ENCODE measurements at places on chromosomes 3 and 15. TPM values are rescaled to one million over a fixed set of nuclear protein-coding genes. Genes with fewer than 3 reads are reported as not detected.

GRCh38 chr3:81521855-81522254, 239.6 kb downstream of the GBE1 start:
- no peak for DNase-seq

- DNase-seq = no peak
Measured at GRCh38 chr15:63877713-63878271, 44.0 kb upstream of the HERC1 start.

DNA sequence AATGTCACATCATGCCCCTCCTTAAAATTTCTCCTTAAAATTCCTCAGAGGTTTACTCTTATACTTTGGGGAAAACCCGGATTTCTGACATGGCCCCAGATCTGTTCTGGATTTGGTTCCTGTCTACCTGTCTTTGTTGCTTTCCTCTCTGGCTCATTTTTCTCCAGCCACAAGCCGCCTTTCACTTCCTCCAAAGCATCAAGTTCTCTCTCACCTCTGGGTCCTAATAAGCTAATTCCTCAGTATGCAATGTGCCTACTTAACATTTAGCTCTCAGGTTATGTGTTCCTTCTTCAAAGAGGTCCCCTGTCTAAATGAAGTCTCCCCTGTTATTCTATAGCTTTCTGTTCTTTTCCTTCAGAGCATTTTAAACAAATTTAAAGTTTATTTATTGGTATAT, 16.1 kb downstream of the HMG20A start:
- no peak for DNase-seq

- DNase-seq = no peak
Measured at GRCh38 chr3:123347205-123347604, 101.7 kb downstream of the ADCY5 start.

DNA sequence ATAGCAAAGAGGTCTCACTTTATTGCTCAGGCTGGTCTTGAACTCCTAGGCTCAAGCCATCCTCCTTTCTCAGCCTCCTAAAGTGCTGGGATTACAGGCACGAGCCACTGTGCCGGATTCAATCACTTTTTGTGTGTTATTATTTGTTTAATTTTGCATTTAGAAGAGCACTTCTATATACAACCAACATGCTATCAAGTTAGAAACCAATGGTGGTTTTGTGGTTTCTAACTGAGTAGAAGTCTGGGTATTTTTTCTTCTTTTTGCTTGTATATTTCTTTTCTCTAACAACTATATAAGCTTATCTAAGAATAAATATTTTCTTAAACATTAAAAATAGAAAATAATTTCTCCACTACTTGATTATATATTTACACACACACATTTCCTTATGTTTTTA, 86.7 kb downstream of the PEAK1 start:
- DNase-seq = no peak

THRB gene
- not detected for total RNA-seq
